ENCODE measurements at places on chromosomes 12 and 14.
A peak's percentile ranks its signal among the peaks of the same experiment; 100 is the strongest.

DNA sequence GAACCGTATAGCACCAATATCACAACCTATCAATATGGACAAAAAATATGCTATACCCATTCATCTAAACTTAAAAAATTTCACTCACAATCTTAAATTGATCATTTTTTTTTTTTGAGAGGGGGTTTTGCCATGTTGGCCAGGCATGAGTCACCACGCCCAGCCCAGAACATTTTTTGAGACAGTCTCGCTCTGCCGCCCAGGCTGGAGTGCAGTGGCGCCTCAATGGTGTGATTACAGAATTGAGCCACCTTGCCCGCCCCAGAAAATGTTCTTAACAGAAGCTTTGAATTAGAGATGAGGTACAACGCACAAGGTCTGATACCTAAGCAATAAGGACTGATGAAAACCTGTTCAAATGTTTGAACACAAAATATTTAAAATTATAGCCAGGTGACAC, 15.8 kb upstream of the ATP5F1B start:
- DNase-seq = no peak

- DNase-seq = no peak
These were observed 12.1 kb downstream of the ADCK1 start for GRCh38 chr14:77812028-77812427.

DNA sequence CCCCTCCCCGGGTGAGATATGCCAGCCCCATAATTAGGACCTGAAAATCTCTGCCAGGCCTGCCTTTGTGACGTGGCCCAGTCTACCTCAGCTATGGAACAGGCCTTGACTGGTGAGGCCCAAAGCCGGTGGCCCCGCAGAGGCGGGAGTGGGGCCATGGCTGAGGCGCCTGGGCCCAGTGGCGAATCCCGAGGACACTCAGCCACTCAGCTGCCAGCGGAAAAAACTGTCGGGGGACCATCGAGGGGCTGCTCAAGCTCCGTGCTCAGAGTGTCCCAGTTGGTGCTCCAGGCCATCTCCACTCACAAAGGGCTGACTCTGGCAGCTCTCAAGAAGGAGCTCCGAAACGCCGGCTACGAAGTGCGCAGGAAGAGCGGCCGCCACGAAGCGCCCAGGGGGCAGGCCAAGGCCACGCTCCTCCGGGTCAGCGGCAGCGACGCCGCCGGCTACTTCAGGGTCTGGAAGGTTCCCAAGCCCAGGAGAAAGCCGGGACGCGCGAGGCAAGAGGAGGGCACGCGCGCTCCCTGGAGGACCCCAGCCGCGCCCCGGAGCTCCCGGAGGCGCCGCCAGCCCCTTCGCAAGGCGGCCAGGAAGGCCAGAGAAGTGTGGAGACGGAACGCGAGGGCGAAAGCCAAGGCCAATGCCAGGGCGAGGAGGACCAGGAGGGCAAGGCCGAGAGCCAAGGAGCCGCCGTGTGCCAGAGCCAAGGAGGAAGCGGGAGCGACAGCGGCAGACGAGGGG, 21.4 kb downstream of the ZNF641 start:
- no peak for DNase-seq

DNA sequence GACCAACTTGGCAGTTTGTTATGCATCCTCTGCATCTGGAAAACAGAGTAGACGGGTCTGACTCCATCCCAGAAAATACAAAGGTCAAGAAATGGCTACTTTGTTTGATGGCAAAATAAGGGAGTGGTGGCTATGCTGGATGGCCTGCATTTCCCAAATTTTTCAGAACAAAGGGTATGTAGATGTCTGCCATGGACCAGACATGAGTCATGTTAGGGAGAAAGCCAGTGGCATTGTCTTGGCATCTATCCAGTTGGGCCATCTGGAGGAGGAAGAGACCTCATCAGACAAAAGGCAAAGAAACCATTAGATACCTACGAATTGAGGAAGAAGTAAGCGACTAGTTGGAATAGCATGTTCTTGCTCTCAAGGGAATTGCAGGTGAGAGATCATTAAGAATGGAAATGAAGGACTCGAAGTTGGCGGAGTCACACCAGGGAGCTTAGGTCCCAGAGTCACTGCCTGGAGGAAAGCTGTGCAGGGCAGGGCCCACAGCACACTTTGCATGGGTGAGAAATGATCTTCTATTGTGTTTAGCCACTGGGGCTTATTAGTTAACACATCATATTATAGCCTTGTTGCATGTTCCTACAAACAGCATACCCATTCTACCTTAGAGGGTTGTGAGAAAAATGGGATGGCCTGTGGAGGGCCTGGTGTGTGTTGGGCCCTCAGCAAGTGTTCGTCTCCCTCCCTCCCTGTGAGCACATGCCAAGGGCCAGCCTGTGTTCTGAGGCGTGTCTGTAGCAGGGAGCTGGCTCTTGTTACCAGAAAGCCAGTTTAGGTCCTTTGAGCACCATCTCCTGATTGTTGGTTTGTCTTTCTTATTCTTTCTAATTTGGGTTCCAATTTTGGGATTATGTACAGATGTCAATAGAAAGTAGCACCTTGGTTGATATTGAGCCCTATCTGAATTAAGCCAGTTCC, 119.4 kb downstream of the KTN1 start:
- peak; percentile 89 for DNase-seq

GRCh38 chr12:122467983-122468382, 32.7 kb downstream of the ZCCHC8 start:
- DNase-seq = peak; percentile 28

- DNase-seq = no peak
These were observed 24.1 kb downstream of the TMEM229B start for GRCh38 chr14:67464377-67464776.

DNA sequence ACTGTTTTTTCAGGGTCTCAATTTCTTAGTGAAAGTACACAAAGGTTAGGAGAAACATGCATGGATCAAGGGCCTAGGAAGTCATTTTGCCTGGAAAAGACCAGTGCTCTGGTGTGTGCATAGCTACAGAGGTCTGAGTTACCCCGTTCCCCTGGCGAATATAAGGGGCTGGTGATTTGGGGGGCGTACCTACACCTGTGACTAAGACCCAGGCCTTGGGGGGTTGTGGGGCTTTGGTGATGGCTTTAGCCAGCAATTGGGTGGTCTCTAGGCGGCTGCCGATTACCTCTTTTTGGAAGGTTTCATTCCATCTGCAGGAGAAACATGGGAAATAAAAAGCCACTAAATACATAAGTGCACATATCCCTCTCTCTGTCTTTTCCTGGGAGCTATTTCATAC, 1.1 kb downstream of the SDR39U1 start:
- DNase-seq = no peak

DNA sequence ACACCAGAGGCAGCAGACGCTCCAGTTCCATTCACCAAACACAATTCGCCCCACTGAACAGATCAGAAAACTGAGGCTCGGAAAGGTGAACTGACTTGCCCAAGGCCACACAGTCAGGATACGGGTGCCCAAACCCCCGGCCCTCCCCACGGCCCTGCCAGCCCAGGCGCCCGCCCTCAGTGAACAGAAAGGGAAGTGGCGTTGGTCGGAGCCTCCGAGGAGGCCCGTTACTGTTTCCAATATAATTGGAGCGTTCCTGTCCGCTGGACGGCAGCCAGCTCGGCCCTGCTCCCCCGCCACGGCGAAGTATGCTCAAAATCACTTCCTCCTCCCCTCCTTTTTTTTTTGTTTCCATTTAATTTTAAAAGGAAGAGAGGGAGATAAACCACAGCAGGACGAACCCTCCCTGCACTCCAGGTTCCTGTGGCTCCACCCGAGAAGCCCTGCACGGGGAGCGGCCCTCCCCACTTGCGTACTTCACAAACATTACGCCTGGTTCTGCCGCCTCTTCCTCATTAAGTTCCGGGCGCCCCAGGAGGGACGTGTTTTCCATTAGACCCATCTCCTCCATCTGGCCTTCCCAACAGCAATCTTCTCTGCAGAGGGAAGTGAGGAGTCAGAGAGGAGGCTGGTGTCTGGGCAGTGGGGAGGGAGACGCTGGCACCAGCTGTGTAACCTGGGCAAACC, 61.1 kb downstream of the NCOR2 start:
- DNase-seq = no peak

GRCh38 chr12:16150276-16150675, 127.2 kb downstream of the SLC15A5 start:
- peak; percentile 20 for DNase-seq

GRCh38 chr14:86373886-86374285, 843.9 kb downstream of the FLRT2 start:
- no peak for DNase-seq

DNA sequence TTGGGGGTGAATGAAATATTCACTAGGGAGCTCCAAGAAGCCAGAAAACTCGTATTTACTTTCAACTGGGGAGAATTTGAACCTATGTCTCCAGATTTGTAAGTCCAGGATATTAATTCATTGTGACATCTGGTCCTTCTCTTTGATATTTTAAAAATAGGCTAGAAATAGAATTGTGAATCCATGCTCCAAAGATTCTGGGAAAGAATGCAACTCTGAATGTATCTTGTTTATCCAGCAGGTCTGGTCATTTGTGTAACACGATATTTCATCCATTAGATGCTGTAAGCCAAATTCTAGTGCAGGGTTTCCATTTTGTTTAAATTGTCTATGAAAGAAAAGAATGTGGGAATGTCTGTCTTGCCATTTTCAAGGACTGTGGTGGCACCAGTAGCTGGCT, 334.7 kb downstream of the BMP4 start:
- DNase-seq = no peak

DNA sequence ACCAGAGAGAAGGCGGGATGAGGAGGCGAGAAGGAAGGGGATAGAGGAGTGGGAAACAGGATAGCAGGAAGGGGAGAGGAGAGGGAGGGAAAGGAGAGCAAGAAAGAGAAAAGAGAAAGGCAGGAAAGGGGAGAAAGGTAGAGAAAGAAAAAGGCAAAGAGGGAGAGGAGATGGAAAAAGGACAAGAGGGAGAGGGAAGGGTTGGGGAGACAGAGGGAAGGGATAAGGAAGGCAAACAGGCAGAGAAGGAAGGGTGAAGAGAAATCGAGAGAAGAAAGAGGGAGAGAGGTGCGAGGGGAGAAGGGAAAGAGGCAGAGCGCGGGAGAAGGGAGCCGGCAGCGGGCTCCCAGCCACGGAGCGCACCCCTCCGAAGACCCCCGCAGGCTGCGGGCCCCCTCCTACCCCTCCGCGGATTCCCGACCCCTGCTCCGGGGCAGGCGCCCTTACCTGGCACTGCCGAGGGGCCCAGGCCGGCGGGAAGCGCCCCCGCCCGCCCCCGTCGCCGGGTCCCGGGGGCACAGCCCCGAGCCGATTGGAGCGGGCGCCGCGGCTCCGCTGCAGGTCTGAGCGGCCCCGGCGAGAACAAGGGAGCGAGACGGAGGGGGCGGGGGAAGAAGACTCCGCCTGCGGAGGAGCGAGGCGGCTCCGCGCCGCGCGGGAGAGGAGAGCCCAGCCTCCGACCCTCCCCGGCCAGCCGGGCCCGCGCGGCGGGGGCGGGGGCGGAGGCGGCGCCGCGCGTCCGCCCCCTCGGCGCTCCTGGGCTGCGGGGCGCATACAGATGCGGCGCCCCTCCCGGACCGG, at the start of gene CDH24:
Gene CDH24, minus strand, starts transcription at position 565 of the 801 bp plus-strand sequence. CDS start 1,787 bp downstream, outside the sequence.
- DNase-seq = peak; percentile 16

- peak; percentile 8 for DNase-seq
These were observed 24.4 kb downstream of the ATP23 start for GRCh38 chr12:57965766-57966165.

GRCh38 chr12:67331828-67332227, 62.7 kb downstream of the CAND1 start:
- DNase-seq = no peak

DNA sequence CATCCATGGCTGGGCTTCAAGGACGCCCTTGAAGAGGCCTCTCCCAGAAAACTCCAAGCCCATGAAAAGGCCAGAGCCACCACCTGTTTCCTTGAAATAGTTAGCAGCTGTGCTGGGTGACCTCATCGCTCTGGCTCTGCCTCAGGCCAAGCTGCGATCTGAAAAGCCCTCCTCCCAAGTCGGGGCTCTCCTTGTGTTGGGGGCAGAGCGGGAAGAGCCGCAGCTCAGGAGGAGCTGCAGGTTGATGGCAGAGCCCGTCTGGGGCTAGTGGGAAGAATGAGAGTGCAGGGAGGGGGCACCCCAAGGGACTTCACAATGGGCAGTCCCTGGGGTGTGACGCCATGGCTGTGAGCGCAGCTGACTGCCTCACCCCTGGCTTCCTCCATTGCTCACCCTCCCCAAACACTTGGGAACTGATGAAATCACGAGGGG, 50.0 kb upstream of the STON2 start:
- DNase-seq = no peak

GRCh38 chr12:95887311-95887710, 28.6 kb downstream of the SNRPF start:
- no peak for DNase-seq

DNA sequence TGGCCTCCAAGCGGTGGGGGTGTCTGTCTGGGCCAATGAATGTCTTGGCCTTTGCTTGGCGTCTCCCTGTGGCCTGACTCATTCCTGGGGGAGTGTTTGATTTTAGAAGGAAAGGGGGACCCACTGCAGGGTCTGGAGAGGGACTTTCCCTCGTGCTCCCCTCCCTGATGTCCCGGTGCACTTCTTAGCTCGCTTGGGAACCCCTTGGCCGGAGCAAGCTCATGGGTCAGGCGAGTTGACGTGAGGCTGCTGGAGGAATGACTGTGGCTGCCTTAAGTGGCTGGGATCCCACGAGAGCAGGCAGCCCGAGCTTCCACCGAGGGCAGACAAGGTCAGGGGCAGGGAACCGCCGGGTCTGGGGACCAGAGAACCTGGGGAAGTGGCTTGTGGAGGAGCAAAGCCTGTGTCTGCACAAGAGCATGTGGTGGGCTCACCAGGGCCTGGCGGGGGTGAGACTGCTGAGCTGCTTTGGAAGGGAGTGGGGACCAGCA, 218.4 kb upstream of the C14orf180 start:
- DNase-seq = no peak

DNA sequence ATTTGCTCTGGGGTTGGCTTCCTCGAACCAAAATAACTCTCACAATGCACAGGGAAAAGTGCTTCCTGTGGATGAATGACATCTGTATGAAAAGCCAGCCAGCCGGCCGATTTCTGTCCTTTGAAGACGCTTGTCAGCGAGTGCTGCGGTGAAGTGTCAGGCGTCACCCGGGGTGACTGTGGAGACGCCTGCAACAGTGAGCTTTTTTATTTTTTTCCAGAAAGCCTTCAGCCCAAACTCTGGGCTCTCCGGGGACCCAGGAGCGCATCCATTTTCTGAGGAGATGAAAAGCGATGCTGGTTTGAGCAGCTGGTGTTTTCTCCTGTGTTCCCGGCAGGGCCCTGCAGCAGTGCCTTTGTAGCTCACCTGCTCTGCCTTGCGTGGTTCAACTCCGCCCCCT, 147.9 kb upstream of the MYL2 start:
- DNase-seq = no peak

DNA sequence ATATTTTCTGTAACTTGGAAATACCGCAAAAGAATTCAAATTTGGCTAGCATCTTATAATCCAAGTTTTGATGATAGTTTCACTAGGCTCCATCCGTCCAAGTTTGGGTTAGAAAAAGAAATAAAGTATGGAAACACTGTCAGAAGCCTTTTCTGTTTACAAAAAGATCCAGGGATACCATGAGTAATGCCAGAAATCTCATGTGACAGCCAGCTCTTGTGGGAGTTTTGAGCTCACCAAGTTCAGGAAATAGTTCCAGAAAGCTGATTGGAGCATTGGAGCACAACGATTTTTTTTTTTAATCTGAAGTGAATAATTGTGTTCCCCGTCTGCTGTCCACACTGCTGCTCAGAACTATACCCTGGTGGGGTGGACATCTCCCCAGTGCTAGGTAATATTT, 229.7 kb upstream of the NPAS3 start:
- DNase-seq = peak; percentile 95

- DNase-seq = no peak
These were observed 238.7 kb downstream of the FOXN3 start for GRCh38 chr14:89178376-89178775.
